ENCODE measurements at places on chromosomes 16 and 17. TPM values are rescaled to one million over a fixed set of nuclear protein-coding genes. Genes with fewer than 3 reads are reported as not detected.

OR2C1 gene
- not detected for total RNA-seq

MIF4GD gene
- total RNA-seq, result 40.4 TPM

DNA sequence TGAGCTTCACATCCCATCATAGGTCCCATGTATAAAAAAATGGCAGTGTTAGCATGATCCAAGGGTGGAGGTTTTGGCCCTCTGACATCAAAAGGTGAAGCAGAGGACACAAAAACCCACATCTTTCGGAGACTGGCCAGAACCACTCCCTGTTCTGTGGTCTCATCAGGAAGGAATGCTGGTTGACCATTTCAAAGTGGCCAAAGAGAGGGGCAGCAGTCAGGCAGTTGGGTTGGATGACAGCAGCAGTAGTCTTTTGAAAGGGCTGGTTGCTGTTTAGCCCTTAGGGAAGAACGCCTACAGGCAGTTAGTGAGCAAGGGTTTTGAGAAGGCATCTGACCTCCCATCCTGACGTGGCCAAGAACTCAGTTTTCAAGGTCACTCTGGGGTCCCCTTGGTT, 40.5 kb downstream of the LCMT1 start:
- DNase-seq, result no peak
- H3K27me3 ChIP-seq, result no peaks in the 10 kb centered on the region
- no peaks in the 10 kb centered on the region for H3K36me3 ChIP-seq
- H3K4me3 ChIP-seq, result no peak overlapping the region

DNA sequence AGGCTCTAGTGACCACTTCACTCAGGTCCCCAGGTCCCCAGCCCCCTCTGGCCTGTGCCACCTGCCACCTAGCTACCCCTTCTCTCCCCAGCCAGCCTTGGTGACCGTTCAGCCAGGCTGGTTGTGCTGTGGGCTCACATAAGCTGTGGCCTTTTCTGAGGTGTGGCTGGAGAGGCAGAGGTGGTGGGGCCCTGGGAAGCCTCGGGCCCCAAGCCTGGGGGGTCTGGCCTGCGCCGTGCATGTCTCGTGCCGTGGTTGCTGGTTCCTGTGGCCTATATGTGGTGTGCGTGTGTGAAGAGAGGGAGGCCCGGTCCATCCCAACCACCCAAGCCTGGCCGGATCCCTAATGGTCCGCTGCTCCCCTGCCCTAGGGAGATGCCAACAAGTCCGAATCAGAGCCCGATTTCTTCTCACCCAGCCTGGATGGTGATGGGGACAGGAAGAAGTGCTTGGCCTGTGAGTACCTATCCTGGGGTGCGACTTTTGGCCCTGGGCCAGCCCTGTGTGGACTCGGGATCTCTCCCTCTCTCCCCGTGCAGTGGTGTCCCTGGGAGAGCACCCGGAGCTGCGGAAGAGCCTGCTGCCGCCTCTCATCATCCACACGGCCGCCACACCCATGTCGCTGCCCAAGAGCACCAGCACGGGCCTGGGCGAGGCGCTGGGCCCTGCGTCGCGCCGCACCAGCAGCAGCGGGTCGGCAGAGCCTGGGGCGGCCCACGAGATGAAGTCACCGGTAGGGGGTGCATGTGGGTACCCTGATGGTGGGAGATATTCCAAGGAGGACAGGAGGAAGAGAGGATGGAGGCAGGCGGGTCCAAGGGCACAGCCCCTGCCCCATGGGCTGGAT, 35.9 kb downstream of the CACNA1G start:
- no peak overlapping the region for H3K27ac ChIP-seq
- no peaks in the 10 kb centered on the region for H3K27me3 ChIP-seq
- no peaks in the 10 kb centered on the region for H3K36me3 ChIP-seq
- no peak overlapping the region for H3K4me3 ChIP-seq
- H3K4me1 ChIP-seq, result no peaks in the 10 kb centered on the region
- DNase-seq, result no peak

GRCh38 chr17:34996422-34997285, 16.3 kb downstream of the LIG3 start:
- no peak overlapping the region for H3K4me3 ChIP-seq
- H3K27ac ChIP-seq, result no peak overlapping the region
- no peaks in the 10 kb centered on the region for H3K27me3 ChIP-seq
- H3K36me3 ChIP-seq, result peaks cover 5% of the 10 kb centered on the region

- no peak for DNase-seq
- no peaks in the 10 kb centered on the region for H3K36me3 ChIP-seq
- peaks cover 4% of the 10 kb centered on the region for H3K4me1 ChIP-seq
Measured at GRCh38 chr17:46007461-46007965, 8.5 kb downstream of the STH start.

- H3K36me3 ChIP-seq, result no peaks in the 10 kb centered on the region
- no peaks in the 10 kb centered on the region for H3K27me3 ChIP-seq
- no peaks in the 10 kb centered on the region for H3K4me1 ChIP-seq
- no peak overlapping the region for H3K4me3 ChIP-seq
- no peak for DNase-seq
Measured at GRCh38 chr16:57915811-57916488, 55.0 kb downstream of the CNGB1 start.

DNA sequence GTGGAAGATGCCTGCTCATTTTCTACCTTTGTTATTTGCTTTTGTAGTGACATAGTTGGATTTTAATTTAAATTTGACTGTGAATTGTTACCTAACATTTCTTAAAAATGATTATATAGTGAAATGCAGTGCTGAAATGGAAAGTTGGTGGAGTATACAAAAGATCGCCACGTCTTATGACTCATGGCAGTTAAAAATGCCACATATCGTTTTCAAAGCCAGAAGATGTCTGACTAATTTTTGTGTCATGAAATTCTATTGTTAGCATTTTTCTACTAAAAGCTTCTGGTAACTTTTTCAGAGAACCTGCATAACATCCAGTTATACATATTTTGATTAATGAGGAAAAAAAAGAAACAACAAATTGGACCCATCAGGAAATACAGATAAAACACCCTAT, 20.6 kb downstream of the MAP2K4 start:
- DNase-seq, result no peak
- H3K27ac ChIP-seq, result no peak overlapping the region
- no peaks in the 10 kb centered on the region for H3K36me3 ChIP-seq
- peaks cover 6% of the 10 kb centered on the region for H3K4me1 ChIP-seq
- H3K27me3 ChIP-seq, result no peaks in the 10 kb centered on the region
- H3K4me3 ChIP-seq, result no peak overlapping the region

GRCh38 chr16:23104032-23104955, 45.0 kb downstream of the USP31 start:
- H3K27ac ChIP-seq, result no peak overlapping the region
- no peaks in the 10 kb centered on the region for H3K4me1 ChIP-seq
- no peaks in the 10 kb centered on the region for H3K36me3 ChIP-seq
- H3K27me3 ChIP-seq, result no peaks in the 10 kb centered on the region
- DNase-seq, result no peak
